Endodermal cell (in vitro differentiated cells): ENCODE measurements at places on chromosomes 4 and X. TPM values are rescaled to one million over a fixed set of nuclear protein-coding genes. Genes with fewer than 3 reads are reported as not detected.

DNA sequence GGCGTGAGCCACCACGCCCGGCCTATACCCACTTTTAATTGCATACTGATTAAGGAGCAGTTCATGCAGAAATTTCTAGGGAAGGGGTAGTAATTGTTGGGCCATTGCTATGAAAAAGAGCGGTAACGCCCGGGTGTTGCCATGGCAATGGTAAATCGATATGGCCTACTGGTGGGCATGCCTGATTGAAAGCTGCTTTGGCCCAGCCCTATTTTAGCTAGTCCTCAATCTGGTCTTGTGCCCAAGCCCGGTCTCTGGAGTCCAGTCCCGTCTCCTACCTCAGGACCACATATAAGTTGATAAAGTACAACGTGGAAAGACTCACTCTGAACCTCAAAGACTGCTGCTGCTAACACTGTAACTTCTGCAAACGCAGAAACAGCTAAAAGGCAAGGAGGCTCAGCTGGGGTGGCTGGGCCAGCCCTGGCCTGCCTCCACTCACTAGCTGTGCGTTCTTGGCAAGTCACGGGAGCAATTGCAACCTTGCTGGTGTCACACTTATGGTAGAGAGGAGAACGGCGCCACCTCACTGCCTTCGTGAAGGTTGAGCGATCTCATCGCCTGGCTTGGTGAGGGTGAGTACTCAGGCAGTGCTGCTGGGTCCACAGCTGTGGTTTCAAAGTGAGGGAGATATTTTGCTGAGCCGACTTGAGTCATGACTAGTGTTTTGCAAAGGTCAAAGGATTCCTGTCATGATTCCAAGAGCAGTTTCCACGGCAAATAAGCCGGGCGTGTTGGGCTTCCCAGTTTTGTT lies 57.0 kb upstream of the GRPEL1 start:
- no peaks in the 10 kb centered on the region for H3K27me3 ChIP-seq
- no peak overlapping the region for H3K27ac ChIP-seq
- H3K4me1 ChIP-seq = no peaks in the 10 kb centered on the region
- peak; percentile 70 for DNase-seq
- H3K36me3 ChIP-seq = no peaks in the 10 kb centered on the region

DNA sequence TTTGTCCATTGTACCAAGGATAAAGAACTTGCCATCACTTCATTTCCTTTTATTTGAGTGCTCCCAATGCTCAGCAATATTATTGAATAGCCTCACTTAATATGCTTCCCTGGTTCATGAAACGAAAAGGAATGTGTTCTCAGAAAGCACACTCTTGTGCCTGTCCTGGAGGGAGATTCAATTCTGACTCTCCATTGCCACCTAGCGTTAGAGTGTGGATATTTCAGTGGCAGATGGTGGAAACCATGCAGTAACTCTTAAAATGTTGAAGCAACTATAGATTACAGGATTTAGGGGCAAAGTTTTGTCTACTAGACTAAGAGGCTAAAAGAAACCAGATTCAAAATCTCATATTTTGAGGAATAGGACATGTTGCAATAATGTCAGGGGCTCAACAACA lies 36.0 kb downstream of the GAB3 start:
- H3K27me3 ChIP-seq = no peaks in the 10 kb centered on the region
- no peak overlapping the region for H3K4me3 ChIP-seq
- H3K27ac ChIP-seq = no peak overlapping the region
- H3K36me3 ChIP-seq = no peaks in the 10 kb centered on the region

- no peak overlapping the region for H3K27ac ChIP-seq
- no peaks in the 10 kb centered on the region for H3K27me3 ChIP-seq
- no peaks in the 10 kb centered on the region for H3K4me1 ChIP-seq
- no peak overlapping the region for H3K4me3 ChIP-seq
Observed at GRCh38 chrX:124369722-124370121, 23.4 kb downstream of the SH2D1A start.

DNA sequence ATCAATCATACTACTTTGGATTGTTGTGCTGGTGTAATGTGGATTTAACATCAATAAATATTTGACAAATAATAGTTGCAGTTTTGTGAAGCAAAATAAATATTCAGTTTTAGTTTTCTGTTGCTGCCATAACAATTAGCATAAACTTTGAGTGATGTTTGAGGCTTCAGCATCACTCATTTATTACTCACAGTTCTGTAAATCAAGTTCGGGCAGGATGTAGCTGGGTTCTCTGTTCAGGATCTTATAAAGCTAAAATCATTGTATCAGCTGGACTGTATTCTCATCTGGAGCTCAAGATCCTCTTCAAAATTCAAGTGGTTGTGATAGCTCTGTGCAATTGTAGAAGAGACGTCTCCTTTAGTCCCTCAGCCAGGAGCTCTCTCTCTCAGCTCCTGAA lies 81.7 kb downstream of the CBR4 start:
- H3K36me3 ChIP-seq = peaks cover 75% of the 10 kb centered on the region
- H3K4me1 ChIP-seq = no peaks in the 10 kb centered on the region
- no peaks in the 10 kb centered on the region for H3K27me3 ChIP-seq
- no peak overlapping the region for H3K27ac ChIP-seq
- H3K4me3 ChIP-seq = no peak overlapping the region

The RIPPLY1 gene
- total RNA-seq = not detected in 3 replicates

DNA sequence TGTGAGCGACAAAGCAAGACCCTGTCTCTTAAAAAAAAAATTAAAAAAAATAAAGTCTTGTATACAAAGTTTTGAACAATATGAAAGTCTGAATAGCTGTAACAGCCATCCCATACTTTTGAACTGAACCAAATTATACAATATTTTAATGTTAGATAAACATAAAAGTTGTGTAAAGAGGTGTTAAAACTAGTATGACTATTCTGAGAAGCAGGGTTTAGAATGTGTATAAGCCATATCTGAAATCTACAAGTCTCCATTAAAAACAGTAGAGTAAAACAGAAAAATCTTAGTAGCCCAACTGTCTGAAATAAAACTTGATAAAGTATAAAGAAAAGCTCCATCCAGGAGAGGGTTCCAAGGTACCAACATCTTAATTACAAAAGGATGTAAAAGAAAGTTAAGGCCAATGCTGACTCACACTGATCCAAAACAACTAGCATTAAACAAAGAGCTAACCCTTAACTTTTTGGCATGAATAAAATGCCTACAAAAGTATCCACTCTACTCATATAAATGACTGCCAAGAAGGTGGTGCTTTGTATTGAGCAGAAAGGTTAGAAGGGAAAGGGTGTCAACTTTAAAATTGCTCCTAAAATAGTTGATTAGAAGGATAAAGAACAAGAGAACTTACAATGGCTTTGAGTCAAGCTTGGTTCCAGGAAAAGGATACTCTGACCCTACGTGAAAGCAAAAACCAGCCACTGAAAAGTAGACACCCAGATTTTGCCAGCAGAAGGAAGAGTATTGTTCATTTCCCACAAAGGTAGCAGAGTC lies 18.5 kb downstream of the CNOT6L start:
- no peaks in the 10 kb centered on the region for H3K27me3 ChIP-seq
- no peaks in the 10 kb centered on the region for H3K4me1 ChIP-seq
- H3K4me3 ChIP-seq = no peak overlapping the region
- H3K36me3 ChIP-seq = no peaks in the 10 kb centered on the region
- peak overlapping the region; percentile 29 for H3K27ac ChIP-seq

GRCh38 chr4:53598901-53599300 lies 7.6 kb upstream of the LNX1 start:
- H3K27ac ChIP-seq = no peak overlapping the region
- no peaks in the 10 kb centered on the region for H3K4me1 ChIP-seq
- no peak for DNase-seq
- no peaks in the 10 kb centered on the region for H3K27me3 ChIP-seq

DNA sequence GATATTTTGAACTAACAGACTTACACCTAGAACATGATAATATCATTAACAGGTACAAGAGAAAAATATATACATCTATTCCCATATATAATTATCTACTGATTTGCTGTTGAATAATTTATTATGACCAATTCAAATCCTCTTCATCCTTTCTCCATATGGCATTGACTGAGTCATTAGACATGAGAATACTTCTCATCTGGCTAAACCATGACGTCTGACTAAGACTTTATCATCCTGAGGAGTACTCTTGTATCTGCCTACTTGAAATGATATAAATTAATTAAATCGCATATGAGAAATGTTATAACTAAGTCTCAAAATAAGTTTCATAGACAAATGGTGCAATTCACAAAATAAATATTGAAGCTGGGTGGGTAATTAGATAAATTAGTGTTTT lies 67.4 kb downstream of the EMCN start:
- no peaks in the 10 kb centered on the region for H3K4me1 ChIP-seq
- no peaks in the 10 kb centered on the region for H3K27me3 ChIP-seq
- no peak for DNase-seq
- H3K36me3 ChIP-seq = no peaks in the 10 kb centered on the region
- H3K27ac ChIP-seq = no peak overlapping the region

DNA sequence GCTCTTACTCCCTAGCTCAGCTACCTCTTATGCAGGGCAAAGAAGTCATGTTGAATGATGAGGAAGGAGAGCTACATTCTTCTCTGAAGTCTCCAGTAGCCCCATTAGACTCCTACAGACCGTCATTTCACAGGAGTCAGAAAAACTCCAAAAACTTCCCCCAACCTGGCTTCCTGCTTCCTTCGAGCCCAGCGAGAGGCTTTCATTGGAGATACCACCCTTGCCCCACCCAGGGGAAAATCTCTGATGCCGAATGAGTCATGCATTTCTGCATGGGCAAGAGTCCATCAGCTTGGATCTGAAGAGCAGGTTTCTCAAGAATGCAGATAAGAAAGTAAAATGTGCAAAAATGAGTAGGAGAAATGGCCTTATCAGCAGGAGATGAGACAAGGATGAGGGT lies 53.0 kb downstream of the ARSF start:
- no peaks in the 10 kb centered on the region for H3K27me3 ChIP-seq
- no peaks in the 10 kb centered on the region for H3K36me3 ChIP-seq
- H3K27ac ChIP-seq = no peak overlapping the region

DNA sequence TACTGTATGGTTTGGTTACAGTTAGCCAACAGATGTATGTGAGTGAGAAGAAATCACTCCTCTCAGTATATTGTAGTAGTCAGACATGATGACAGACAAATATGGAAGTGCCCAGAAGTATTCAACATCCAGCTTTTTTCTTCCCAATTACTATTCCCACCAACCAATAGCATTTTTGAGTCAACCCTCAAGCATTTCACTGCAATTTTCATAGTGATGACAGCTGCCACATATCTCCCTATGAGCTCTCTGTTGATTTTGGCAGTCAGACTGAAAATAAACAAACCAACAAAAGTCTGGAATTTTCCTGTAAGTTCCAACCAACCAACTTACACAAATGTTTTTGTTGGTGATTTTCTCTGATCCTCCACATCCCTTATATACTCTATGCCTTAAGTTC lies 8.2 kb upstream of the TRAM1L1 start:
- H3K27ac ChIP-seq = no peak overlapping the region
- DNase-seq = no peak
- H3K27me3 ChIP-seq = no peaks in the 10 kb centered on the region

DNA sequence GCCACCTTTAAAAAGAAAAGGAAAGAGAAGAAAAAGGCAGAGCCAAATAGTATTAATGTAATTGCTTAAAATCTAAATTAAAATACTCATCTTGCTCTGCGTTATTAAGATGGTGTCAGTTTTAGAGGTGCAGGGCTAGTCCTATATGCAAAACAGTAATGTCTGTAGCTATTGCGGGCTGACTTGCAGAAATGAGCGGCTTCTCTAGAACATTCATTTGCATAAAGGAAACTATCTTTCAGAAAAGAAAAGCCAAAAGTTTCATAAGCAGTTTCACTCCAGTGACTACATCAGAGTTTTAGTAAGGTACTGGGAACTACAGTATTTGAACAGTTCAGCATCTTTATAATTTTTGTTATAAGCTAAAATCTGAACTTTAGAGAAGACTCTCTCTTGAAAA lies 6.0 kb downstream of the SMAD1 start:
- no peak overlapping the region for H3K27ac ChIP-seq
- no peaks in the 10 kb centered on the region for H3K36me3 ChIP-seq
- peaks cover 9% of the 10 kb centered on the region for H3K4me1 ChIP-seq
- DNase-seq = no peak
- no peak overlapping the region for H3K4me3 ChIP-seq

DNA sequence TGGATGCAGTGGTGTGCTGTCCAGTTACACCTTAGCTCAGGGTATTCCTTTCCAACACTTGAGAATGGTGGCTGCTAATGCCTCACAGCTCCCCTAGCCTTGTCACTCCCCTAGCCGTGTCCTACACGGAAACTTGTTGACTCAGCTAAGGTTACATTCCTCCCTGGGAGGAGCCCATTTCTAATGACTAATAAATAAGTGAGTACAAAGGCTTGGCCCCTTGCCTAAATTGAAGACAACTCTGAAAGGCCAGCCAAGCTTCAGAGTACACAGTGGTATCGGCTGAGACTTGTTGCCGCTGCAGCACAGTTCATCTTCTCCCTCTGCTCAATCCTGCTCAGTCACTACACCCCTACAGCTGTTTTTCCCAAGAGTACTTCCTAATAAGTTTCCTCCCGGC lies 21.2 kb upstream of the SLC25A31 start:
- H3K4me3 ChIP-seq = no peak overlapping the region
- no peaks in the 10 kb centered on the region for H3K4me1 ChIP-seq
- no peaks in the 10 kb centered on the region for H3K27me3 ChIP-seq
- no peak for DNase-seq
- no peak overlapping the region for H3K27ac ChIP-seq
- H3K36me3 ChIP-seq = peaks cover 62% of the 10 kb centered on the region

GRCh38 chr4:8913858-8914460 lies 42.3 kb upstream of the HMX1 start:
- DNase-seq = no peak
- no peak overlapping the region for H3K27ac ChIP-seq
- no peaks in the 10 kb centered on the region for H3K36me3 ChIP-seq
- peaks cover 12% of the 10 kb centered on the region for H3K27me3 ChIP-seq
- H3K4me1 ChIP-seq = no peaks in the 10 kb centered on the region

The SMC1A gene
- total RNA-seq = 89.0 and 91.2 TPM in 2 replicates

The LANCL3 gene
- 0.11 TPM in 2 replicates for total RNA-seq

The CDKL5 gene
- total RNA-seq = 16.3 and 18.2 TPM in 2 replicates

DNA sequence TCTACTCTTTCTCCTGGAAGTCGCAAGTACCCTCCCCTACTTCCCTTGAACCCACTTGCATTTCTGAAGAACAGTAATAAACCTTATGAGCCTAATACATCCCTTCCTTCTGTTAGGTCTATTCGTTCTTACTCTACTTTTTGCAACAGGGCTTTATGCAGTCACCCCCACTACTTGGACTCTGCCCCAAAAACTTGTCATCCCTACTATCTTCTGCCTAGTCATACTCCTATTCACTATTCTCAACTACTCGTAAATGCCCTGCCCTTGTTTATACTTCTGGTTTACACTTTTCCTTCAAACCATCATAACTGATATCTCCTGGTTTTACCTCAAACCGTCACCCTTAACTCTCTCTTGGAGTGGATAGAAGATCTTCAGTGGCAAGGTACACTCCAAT lies 55.2 kb upstream of the SLIT2 start:
- H3K27ac ChIP-seq = no peak overlapping the region
- H3K4me3 ChIP-seq = no peak overlapping the region
- no peak for DNase-seq

GRCh38 chrX:106286053-106286650 lies 118.0 kb downstream of the PWWP3B start:
- no peak overlapping the region for H3K27ac ChIP-seq
- no peaks in the 10 kb centered on the region for H3K27me3 ChIP-seq
- no peaks in the 10 kb centered on the region for H3K4me1 ChIP-seq
- H3K4me3 ChIP-seq = no peak overlapping the region
- H3K36me3 ChIP-seq = no peaks in the 10 kb centered on the region

The GPR34 gene
- not detected in 3 replicates for total RNA-seq

The FGF5 gene
- total RNA-seq = 0.32 and 1.6 TPM in 2 replicates

- H3K27ac ChIP-seq = no peak overlapping the region
- peak overlapping the region; percentile 53 for H3K4me3 ChIP-seq
- H3K4me1 ChIP-seq = no peaks in the 10 kb centered on the region
Observed at GRCh38 chr4:94419956-94420355, 31.8 kb upstream of the PDLIM5 start.
